ENCODE measurements at places on chromosomes 4 and X.

GRCh38 chr4:138241281-138242075 is 671 bp downstream of the SLC7A11 start:
- DNase-seq: no peak

DNA sequence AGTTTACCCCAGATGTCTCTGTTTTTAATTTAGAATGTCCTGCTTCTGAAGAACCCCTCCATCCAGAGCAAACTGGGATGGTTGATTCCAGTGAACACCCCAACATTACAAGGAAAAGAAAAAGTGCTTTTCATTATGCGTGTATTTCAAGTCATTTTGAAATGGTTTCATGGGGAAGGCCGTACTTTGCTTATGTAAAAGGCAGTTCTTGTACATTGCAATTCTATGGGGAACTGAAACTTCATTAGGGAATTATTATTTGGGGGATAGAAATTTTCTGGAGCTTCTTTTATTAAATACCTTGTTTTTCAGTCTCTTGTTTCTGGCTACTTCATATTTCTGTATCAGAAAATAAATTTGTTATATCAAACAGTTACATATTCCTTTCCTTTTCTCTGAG is 96.9 kb upstream of the ZNF518B start:
- no peak for DNase-seq

DNA sequence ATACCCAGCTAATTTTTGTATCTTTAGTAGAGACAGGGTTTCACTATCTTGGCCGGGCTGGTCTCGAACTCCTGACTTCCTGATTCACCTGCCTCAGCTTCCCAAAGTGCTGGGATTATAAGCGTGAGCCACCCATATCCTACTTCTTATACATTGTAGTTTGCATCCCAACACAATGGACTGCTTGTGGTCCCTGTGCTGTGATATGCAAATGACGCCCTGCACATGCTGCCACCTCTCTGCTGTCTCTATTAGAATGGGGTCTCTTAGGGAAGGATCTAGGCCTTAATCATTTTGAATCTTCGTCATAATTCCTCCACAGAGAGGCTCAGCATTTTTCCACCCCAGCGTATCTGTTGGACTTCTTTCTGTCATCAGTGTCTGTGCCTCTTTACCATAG is 595.9 kb downstream of the ADGRL3 start:
- DNase-seq: no peak

DNA sequence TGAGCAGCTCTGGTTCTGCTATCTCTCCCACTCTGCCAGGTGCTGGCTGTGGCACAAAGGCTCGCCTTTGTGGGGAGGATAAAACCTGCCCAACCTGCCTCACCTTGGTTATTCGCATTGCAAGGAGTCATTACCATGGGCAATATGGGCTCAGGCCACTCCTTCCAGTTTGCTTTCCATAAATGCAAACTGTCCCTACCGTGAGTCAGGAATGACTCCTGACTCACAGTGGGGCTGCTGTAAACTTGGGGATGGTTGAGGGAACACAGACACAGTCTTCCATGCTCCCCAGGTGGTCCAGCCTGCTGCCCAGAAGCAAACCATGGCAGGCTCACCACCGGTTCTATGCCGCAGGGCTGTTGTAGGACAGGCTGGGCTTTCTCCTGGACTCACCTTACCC is 36.1 kb downstream of the COQ2 start:
- no peak for DNase-seq

DNA sequence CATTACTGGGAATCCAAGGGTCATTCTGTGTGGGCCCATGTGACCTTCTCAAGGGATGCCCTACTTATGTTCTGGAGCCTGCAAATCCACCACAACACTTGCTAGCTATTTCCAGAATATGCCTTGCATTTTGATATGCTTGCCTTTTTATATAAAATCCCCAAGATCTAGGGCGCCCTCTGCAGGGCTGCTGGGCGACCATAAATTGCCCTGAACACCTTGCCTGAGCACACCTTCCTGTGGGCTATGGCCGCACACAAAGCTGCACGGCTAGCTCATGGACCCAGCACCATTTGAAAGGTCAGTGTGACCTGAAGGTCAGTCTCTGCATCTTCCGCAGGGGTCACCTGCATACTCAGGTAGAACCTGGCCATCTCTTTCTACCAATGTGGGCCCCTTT is 311.7 kb downstream of the NLGN4X start:
- no peak for DNase-seq

DNA sequence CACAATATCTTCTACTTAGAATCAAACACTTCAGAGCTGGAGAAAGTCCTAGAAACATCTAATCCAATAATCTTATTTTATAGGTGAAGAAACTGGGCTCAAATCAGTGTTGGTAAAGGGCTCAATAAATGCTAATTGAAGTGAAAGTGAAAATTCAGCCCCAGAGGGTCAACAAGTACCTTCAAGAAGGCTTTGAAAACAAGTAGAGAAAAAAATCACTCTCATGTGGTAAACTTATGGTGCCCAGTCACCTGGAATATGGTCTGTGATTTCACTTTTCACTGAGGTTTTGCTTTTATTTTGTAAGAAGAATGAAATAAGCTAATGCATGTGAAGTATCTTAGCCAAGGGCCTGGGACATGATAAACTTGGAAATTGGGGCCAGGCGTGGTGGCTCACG is 29.1 kb upstream of the EIF4E start:
- no peak for DNase-seq

- no peak for DNase-seq
Measured at GRCh38 chr4:86398187-86398586, 38.3 kb upstream of the MAPK10 start.
